ENCODE measurements at places on chromosomes 1 and 21.

DNA sequence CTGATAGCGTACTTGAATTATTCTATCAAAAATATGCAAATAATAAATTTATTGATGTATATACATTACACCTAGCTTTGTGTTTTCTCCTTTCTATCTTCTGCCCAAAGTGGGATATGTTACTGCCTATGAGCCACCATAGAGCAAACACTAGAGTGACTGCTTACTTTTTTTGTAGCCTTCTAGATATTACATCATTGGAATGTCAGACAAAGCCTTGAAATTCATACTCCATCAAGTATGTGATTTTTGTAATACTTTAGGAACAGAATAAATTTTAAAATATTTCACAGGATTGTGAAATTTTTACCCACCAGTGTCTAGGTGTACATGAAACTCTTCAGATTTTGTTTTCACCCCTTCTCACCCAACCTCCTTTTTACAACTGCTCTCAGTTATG, 787.6 kb downstream of the USP25 start:
- no peak for DNase-seq

DNA sequence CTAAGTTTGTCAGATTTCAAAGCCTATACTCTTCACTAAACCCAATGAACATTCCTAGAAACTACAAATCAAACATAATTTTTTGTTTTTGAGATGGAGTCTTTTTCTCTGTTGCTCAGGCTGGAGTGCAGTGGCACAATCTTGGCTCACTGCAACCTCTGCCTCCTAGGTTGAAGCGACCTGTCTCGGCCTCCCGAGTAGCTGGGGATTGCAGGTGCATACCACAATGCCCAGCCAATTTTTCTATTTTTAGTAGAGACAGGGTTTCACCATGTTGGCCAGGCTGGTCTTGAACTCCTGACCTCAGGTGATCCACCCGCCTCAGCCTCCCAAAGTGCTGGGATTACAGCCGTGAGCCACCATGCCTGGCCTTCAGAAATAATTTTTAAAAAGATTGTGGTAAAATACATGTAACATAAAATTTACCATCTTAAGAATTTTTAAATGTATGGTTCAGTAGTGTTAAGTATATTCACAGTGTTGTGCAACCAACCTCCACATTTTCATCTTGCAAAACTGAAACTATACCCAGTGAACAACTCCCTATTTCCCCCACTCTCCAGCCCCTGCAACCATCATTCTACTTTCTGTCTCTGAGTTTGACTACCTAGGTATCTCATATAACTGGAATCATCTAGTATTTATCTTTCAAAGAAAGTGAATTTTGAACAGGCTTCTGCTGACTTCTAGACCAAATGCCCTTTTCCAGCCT, 2.7 kb upstream of the CFAP141 start:
- DNase-seq: no peak

DNA sequence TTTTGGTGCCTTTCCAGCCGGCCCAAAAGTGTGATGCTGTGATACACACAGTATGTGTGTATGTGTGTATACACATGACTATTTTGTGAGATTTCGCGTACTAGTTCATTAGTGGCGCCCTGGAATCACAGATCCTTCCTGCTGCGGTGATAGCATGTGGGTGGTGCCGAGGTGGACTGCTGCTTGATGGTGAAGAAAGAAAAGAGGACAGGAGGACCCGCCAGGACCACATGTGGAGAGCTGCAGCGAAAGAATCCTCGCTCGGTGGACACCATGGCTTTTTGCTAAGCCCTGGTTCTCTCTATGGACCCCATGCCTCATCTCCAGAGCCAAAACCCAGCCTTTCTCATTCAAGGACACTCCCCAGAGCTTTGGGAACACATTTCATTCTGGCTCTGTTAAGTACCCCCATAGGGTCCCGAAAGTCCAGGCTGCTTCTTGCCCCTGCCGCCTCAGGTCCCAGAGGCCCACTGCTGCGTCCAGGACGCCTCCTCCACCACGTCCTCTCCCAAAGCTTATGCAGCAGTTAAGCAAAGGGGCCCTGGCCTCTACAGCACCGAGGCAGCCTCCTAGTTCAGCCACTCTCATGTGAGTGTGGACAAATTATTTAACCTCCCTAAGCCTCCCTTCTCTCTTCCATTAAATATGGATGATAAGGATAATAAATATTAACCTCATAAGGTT, 32.8 kb upstream of the COX20 start:
- DNase-seq: no peak

- DNase-seq: no peak
Observed at GRCh38 chr1:23692308-23692871, 784 bp downstream of the RPL11 start.

- no peak for DNase-seq
Observed at GRCh38 chr1:31765516-31765915, 1.4 kb upstream of the ADGRB2 start.

- DNase-seq: no peak
Observed at GRCh38 chr1:9505143-9505542, 34.1 kb upstream of the SLC25A33 start.

DNA sequence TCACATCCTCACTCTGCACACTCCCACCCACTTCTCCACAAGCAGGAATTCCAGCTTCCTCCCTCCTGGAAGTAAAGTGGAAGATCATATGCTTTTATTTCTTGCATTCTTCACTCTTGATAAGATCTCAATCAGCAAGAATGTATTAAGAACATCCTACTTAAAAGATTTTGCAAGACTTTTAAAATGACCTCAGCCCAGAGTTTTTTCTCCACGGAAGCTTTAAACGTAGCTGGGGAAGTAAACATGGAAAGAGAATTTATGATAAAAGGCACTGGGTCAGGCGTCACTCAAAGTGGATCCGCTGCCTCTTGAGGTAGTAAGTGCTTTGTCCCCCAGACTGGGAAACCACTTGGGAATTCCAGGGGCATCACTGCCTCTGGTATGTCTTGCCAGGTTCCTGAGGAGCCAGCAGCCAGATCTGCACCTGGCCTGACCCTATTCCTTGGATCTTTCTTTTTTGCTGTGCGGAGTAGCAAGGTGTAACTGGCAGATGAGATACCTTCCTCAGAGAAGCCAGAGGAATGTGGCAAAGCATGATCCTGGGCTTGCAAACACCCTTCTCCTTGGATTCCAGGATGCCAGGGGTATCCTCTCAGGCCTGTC, 33.9 kb downstream of the CDK18 start:
- DNase-seq: no peak

DNA sequence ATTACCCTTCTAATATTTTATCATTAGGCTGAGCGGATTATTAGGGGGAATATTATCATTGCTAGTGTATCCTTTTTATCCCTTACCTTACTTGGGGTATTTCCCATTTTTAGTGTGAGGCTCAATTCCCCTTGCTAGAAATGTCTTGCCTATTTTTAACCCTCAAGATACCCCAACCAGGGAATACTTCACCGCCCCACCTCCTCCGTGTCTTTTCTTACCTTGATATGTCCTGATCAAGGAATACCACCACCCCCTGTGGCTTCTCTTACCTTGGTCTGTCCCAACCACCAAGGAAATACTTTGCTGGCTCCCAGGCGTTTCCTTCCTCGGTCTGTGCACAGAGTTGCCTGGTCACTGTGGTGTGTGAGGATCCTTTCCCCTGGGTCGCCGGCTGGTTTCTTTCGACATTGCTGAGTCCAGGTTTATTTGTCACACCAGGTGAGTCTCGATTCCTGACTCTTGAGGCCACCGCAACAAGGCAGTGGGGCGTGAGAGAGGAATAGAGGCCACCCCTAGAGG, 57.8 kb downstream of the SERINC2 start:
- no peak for DNase-seq

DNA sequence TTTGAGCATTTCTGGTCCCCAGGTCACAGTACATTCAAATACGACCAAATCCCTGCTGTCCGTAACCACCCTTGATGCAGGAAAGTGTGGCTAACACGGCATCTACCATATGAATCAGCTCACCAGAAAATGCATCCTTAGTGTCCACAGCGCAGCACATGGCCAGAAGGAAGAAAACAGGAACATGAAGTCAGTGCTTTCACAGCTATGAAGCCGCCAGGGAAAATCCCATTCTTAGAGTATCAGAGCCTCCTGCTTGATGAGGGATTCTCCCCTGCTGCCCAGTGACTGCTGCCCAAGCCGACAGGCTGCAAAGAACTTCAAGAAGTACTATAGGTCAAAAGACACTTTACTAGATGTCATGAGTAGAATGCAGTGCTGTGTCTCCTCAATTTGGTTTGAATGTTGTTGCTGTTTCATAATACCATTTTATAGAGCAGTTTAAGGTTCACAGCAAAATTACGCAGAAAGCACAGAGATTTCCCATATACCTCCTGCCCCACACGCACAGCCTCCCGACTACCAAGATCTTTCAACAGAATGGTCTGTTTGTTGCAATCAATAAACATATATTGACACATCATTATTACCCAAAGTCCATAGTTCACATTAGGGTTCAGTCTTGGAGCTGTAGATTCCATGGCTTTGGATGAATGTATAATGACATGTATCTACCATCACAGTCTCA, 14.5 kb downstream of the TIAM1 start:
- no peak for DNase-seq

- DNase-seq: no peak
Observed at GRCh38 chr1:31532173-31532572, 44.1 kb upstream of the TINAGL1 start.

DNA sequence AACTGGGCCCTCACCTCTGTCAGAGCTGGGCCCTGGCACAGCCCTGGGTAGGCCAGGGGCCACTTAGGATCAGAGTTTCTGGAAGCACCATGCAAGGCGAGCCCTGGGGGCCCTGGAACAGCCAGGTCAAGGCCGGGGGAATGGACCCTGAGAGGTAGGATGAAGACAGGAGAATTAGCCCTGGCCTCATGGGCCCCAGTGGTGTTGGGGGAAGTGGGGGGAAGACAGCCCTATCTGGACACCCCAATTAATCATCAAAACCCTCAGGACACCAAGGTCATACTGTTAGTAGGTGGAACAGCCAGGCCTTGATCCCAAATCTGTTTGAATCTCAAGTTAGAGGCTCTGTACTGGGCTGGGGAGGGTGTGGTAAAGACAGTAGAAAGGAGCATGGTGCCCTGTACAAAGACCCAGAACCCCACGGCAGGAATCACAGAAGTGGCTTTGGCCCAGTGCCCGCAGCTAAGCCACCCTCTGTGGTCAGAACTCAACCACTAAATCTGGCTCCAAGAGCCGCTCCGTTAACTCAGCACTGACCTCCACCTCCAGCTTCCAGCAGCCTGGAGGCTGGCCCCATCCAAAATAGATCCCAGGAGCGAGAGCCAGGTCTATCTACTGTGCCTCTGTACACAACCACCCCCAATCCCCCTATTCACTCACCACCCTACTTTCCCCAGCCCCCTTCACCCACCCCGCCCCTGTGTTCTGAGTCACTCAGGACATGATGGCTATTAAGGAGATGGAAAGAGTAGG, 14.0 kb upstream of the TRIM63 start:
- DNase-seq: no peak

DNA sequence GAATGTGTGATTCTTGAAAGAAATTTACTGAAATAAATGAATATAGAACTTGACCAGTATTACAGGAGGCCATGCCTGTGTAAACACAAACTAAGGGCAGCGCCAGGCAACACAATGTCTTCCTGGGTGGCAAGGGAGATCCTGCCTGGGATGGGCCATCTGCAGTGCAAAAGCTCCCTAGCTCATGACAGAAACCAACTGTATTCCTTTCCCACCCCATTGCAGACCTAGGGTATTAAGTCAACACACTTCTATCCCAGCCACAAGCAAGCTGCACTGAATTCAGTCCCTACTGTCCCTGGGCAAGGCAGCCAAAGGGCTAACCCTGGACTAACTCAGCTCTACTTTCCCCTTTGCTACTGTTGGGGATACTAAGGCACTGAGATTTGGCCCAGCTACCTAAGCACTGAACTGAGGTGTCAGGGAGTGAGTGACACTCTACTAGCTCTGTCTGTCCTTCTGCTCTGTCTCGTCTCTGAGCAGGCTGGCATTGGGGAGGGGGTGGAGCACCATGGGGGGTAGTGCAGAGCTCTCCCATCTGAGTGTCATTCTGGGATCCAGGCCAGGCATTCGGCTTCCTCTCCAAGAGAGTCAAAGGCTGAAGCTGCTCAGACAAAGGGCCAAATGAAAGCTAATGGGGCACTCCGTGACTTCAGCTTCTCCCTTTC, 2.5 kb downstream of the INKA2 start:
- no peak for DNase-seq

- no peak for DNase-seq
Observed at GRCh38 chr1:32716312-32717148, 14.0 kb upstream of the SYNC start.

- DNase-seq: no peak
Observed at GRCh38 chr1:174219606-174220370, 60.5 kb downstream of the RABGAP1L start.

GRCh38 chr1:154810571-154810970, 59.5 kb downstream of the KCNN3 start:
- no peak for DNase-seq

GRCh38 chr1:222288053-222288452, 259.9 kb downstream of the HHIPL2 start:
- no peak for DNase-seq

GRCh38 chr1:211737115-211738035, 62.0 kb upstream of the NEK2 start:
- DNase-seq: no peak

DNA sequence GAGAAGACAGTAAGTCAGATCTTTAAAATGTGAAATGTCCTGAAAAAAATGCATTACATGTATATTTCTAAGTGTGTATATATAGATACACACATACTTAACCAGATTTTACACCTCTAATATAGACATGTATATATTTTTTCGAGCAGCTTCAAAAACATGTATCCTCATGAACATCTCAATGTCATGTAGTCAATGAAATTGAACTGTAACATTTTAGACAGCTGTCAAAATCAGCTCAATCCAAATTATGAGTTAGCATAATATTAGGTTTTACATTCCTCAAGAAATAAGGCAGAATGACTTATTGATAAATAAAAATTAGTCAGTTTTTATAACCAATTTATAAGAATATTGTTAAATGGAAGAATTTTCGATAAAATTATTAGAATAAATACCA, 665.7 kb downstream of the BRINP3 start:
- DNase-seq: no peak

DNA sequence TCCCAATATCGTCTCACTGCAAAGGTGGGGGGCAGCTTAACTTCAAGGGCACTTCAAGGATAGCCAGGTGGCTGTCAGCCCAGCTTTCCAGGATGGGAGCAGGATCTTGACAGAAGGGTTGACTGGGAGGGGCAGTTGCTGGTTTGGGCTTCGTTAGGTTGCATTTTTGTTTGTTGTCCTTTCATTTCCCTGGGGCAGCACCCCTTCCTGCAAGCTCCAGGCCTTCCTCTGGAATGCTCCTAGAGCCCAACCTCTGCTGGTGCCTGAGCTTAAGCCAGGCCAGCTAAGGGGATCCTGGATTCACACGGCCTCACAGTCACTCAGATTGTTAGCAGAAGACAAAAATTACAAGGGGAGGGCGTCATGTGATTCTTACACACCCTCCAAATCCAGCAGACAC, 4.1 kb upstream of the OLIG2 start:
- no peak for DNase-seq
